ENCODE measurements at places on chromosomes 7 and 10. TPM values are rescaled to one million over a fixed set of nuclear protein-coding genes. Genes with fewer than 3 reads are reported as not detected.
A peak's percentile ranks its signal among the peaks of the same experiment; 100 is the strongest.

Gene CFAP69
- total RNA-seq, result 1.2 TPM

Gene CXCL12
- 64.0 TPM for total RNA-seq

Gene VCL
- 216 TPM for total RNA-seq

Gene CPXM2
- 8.5 TPM for total RNA-seq

Gene BPGM
- total RNA-seq, result 16.7 TPM

Gene LRIT2
- not detected for total RNA-seq

GRCh38 chr7:684416-684815, 42.1 kb upstream of the DNAAF5 start:
- DNase-seq, result no peak
- no peaks in the 10 kb centered on the region for H3K27me3 ChIP-seq
- no peak overlapping the region for H3K4me3 ChIP-seq
- no peak overlapping the region for H3K27ac ChIP-seq
- H3K36me3 ChIP-seq, result no peaks in the 10 kb centered on the region
- H3K4me1 ChIP-seq, result no peaks in the 10 kb centered on the region

DNA sequence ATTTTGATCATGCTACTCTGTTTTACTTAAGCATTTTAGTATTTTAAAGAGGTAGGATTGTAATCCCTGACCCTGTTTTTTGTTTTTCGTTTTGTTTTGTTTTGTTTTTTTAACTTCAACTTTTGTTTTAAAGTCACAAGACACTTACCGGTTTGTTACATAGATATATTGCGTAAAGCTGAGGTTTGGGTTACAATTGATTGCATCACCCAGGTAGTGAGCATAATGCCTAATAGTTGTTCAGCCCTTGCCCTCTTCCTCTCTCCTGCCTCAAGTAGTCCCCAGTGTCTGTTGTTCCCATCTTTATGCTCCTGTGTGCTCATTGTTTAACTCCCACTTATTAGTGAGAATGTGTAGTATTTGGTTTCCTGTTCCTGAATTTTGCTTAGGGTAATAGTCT, 93.1 kb upstream of the TEX47 start:
- H3K27me3 ChIP-seq, result no peaks in the 10 kb centered on the region
- no peak overlapping the region for H3K27ac ChIP-seq
- H3K36me3 ChIP-seq, result no peaks in the 10 kb centered on the region
- H3K4me3 ChIP-seq, result no peak overlapping the region
- H3K4me1 ChIP-seq, result no peaks in the 10 kb centered on the region
- DNase-seq, result no peak

GRCh38 chr10:1509011-1509530, 228.3 kb downstream of the ADARB2 start:
- H3K4me1 ChIP-seq, result no peaks in the 10 kb centered on the region
- no peaks in the 10 kb centered on the region for H3K36me3 ChIP-seq

DNA sequence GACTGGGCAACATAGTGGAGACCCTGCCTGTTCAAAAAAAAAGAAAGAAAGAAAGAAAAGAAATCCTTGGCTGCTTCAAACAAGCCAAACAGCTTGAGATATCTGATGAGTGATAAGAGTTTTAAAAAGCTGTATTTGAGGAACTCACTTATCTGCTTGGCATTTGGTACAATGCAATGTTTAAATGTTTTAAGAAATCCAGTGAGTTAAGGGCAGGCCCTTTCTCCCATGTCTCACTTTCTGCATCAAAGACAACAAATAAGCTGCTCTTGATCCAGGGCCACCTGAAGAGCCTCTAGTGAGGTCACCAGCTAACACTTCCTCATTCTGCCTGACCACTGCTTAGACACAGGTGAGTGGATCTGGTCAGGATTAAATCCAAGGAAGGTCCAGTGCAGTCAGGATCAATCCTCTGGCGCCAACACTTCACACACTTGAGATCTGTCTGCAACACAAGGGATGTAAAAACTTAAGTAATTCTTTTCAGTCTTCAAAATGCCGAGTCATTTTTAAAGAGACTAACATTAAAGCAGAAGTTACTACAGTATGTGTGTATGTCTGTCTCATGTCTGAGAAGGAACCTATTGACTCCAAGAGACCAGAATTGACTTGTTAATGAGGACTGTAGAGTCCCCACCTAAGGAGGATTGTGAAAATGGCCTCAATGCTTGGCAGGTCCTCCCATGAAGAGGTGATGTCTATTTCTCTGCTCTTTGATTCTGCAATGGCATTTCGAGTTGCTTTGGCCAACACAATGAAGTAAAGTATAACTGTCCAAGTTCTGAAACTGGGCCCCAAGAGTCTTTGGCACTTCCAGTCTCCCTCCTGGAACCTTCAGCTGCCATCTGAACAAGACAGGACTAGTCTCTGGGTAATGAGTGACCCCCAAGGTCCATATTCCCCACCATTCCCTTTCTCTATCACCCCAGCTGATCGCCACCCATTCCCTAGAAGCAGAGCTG, 43.1 kb downstream of the CREB3L2 start:
- H3K4me3 ChIP-seq, result no peak overlapping the region
- no peaks in the 10 kb centered on the region for H3K27me3 ChIP-seq
- no peaks in the 10 kb centered on the region for H3K4me1 ChIP-seq
- H3K36me3 ChIP-seq, result no peaks in the 10 kb centered on the region

GRCh38 chr7:5396999-5397663, 26.5 kb downstream of the TNRC18 start:
- H3K4me1 ChIP-seq, result peaks cover 13% of the 10 kb centered on the region
- H3K27ac ChIP-seq, result peak overlapping the region; percentile 75
- DNase-seq, result peak; percentile 82
- no peaks in the 10 kb centered on the region for H3K27me3 ChIP-seq
- peaks cover 21% of the 10 kb centered on the region for H3K36me3 ChIP-seq

- H3K4me3 ChIP-seq, result no peak overlapping the region
- DNase-seq, result peak; percentile 26
- no peaks in the 10 kb centered on the region for H3K27me3 ChIP-seq
- peaks cover 6% of the 10 kb centered on the region for H3K4me1 ChIP-seq
- no peaks in the 10 kb centered on the region for H3K36me3 ChIP-seq
- no peak overlapping the region for H3K27ac ChIP-seq
These were observed 15.8 kb downstream of the WDFY4 start for GRCh38 chr10:48700493-48700892.

GRCh38 chr10:104119996-104120395, 2.0 kb upstream of the SFR1 start:
- H3K36me3 ChIP-seq, result no peaks in the 10 kb centered on the region
- H3K27ac ChIP-seq, result peak overlapping the region; percentile 99

- no peak overlapping the region for H3K27ac ChIP-seq
- no peaks in the 10 kb centered on the region for H3K27me3 ChIP-seq
- H3K36me3 ChIP-seq, result no peaks in the 10 kb centered on the region
- no peak for DNase-seq
These were observed 31.6 kb downstream of the ADRA2A start for GRCh38 chr10:111108441-111108840.

DNA sequence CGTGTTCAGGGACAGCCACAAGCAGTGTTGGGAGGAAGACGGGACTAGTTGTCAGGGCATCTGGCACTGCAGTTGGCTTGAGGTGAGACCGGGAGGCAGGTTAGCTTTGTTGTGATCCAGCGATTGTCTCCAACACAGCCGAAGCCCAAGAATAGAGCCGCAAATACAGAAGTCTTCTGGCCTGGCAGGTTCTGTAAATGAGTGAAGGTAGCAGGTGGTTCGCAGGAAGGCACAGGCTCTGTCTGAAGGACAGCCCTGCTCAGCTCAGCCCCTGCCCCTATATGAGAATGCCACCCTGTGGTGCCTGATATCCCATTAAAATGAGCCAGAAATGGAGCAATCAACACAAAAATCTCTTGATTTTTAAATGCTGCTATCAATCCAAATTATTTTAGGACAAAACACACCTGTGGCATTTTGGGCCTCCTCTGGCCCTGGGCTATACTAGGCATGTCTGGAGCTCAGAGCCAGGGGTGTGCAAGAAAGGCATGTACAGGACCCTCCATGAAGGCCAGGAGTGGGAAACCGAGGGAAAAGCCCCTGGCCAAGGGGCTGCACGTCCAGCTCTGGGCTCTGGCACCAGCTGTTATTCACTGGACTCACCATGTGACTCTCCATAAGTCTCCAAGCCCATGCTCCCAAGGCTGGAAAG, 11.2 kb upstream of the C10orf71 start:
- H3K27me3 ChIP-seq, result no peaks in the 10 kb centered on the region
- no peak overlapping the region for H3K27ac ChIP-seq
- no peaks in the 10 kb centered on the region for H3K36me3 ChIP-seq
- no peak for DNase-seq
- H3K4me1 ChIP-seq, result no peaks in the 10 kb centered on the region

GRCh38 chr10:63275094-63275493, 142.0 kb downstream of the NRBF2 start:
- H3K27me3 ChIP-seq, result no peaks in the 10 kb centered on the region
- DNase-seq, result no peak
